ENCODE measurements at places on chromosomes 3 and 15.
A peak's percentile ranks its signal among the peaks of the same experiment; 100 is the strongest.

- DNase-seq = peak; percentile 8
Observed at GRCh38 chr3:140899363-140899762, 42.3 kb upstream of the SLC25A36 start.

GRCh38 chr3:124730941-124731297 lies 667 bp downstream of the UMPS start:
- DNase-seq = no peak

DNA sequence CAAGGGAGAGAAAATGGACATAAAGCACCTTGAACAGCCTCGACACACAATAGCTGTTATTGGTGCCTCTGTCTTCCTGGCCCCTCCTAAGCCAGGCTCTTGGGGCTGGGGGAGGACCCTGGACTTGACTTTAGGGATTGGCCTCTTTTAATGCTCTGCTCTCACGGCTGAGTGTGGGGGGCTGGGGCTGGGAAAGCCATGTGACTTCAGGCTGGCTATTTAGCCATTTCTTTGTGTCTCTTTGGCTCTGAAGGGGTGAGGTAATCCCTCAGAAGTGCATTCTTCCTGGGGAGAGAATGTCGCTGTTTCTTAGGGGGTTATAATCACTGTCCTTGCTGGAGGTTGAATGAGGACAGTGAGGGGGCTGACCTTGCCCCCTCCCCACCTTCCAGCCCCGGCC lies 26.2 kb downstream of the MAGEF1 start:
- no peak for DNase-seq

DNA sequence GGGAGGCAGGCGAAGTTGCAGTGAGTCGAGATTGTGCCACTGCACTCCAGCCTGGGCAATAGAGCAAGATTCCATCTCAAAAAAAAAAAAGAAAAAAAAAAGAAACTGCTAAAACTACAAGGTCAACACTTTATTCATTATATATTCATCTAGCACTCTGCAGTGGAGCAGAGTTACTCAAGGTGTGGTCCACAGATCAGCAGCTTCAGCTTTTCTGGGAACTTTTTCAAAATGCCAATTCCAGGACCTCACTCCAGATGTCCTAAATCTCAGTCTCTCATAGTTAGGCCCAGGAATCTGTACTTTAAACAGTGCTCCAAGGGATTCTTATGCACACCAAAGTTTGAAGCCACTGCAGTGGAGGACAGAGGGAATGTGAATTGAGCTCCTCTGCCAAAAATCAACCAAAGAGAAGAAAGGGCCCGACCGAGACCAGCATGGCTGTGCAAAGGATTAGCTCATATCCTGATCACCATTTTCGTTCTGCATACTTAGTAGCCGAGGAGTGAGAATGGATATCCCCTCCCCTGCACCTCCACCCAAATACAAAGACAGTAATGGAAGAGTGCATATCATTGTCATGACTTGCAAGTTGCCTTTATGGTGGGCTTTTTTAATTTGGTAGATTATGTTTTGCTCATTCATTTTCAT lies 201.9 kb downstream of the MEX3B start:
- DNase-seq = no peak

GRCh38 chr3:197501879-197502620 lies 53.7 kb downstream of the BDH1 start:
- peak; percentile 84 for DNase-seq

DNA sequence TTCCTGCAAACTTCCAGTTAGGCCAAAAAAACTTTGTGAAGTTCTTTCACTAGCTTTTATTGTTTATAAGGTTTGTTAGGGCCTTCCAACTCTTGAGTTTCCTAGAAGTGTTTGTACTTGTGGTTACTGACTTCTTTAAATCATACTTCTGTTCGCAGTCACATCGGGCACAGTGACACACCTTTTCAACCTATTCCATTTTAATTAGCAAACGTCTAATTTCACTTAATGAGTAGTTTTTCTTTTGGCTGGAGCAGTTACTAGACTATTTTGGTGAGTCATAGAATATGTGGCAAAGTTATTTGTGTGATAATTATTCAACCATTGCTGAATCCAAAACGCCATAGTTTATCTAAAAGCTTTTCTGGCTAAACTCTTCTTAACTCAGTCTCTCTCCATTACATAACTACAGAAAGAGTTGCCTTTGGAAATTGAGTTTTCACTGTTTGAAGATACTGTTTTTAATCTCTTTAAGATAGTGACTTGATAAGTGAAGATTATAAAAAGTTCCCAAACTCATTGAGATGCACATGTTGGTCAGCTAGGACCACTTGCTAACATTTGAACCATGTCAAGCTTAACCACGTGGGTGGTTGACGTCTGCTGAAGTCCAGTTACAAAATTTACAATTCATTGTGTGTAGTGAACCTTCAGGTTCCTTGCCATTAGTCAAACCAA lies 21.5 kb downstream of the CNOT10 start:
- DNase-seq = no peak

DNA sequence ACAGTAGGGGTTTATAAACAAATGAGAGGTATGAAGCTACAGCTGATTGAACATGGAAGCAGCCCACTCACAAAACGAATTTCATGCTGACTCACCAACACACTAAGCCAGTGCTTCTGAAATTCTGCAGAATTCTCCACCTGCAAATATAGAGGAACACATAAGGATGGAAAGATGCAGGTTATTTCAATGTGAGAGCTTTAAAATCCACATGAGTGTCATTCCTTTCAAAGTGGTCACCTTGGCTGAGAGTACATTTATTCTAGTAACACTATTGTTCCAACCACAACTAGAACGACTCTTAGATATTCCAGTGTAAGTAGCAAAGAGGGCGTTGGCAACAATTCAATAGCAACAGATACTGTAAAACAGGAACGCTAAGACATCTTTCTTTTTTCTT lies 189.9 kb upstream of the TSC22D2 start:
- no peak for DNase-seq

DNA sequence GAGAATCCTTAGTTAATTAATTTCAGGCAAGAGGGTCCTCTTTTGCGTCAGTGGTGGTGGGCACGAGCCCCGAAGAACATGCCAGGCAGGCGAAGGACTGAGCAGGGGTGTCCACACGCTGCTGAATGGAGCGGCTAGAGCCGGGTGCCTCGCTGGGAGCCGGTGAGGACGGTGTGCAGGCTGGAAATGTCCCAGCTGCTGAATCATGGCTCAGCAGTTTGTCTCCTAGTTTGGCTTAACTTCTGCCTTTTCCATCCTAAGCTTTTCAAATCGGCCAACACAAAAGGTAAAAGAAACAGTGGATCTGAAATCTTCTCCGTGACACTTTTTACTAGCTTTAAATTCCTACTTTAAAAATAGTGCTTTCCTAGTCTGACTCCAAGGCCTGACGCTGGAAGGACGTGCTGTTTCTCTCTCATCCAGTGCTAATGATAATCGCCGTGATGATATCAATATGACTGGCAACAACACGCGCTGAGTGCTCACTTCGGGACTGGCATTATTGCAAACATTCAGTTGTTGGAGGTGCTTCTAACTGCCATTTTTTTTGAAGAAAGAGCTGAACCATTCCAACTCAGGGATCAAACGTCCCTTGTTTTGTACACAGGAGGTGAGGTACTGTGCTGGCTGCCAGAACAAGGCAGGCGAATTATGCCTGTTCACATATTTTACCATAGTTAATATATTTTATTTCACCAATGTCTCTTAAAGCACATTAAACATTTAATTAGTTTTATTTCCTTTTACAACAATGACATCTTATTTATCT lies 19.8 kb downstream of the PCSK6 start:
- DNase-seq = no peak

DNA sequence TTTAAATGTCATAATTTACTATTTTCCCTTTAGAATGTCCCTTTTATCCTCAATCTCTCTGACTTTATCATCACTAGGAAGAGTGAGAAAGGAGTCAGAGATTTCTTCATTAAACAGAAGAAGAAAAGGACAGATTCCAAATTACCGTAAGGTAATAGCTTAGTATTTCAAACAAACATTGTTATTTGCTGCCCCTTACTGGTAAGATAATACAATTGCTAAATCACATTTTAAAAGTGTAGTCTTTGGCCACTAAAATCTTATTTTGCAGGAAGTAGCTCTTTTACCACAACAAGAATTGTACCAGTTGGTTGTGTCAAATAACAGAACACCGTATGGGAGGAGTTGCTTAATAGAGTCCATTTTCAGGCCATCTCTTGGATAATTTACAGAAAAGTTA lies 53.7 kb downstream of the CGGBP1 start:
- no peak for DNase-seq

DNA sequence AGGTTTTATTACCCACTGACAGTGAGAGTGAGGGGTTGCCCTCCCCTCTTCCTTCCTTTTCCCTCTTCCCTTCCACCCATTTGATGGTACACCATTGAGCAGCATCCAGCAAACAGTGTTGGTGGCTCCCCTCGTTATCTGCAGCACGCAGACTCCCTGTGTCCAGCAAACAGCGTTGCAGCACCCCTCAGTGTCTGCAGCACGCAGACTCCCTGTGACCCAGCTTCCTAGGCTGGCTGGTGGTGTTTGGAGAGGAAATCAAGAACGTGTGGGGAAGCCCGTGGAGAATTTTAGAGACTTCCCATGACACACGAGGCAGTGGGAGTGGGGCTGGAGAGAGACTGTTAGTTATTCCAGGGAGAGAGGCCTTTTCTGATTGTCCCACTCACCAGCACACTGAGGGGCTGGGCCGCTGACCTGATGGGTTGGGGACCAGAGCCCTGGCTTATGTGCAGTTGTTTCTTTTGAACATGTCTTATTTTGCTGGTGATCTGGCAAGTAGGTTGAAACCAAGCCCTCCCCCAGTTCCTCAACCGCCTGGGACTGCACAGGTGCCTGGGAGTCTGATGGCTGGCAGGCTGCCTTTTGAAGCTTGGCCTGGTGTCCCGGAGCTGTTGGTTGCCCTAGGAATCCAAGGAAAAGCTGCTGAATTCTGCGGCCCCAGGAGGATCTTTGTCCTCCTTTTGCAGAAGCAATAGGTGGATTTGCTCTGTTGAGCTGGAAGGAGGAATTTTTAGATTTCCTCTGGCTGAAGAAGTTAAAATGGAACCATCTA lies 19.0 kb downstream of the APBA2 start:
- DNase-seq = no peak
